ENCODE measurements at places on chromosomes 3 and 15. TPM values are rescaled to one million over a fixed set of nuclear protein-coding genes. Genes with fewer than 3 reads are reported as not detected.
A peak's percentile ranks its signal among the peaks of the same experiment; 100 is the strongest.

The GHSR gene
- total RNA-seq: not detected

The GHRL gene
- 2.2 TPM for total RNA-seq

The STXBP5L gene
- not detected for total RNA-seq

The GCNT3 gene
- total RNA-seq: 1.1 TPM

The GABRR3 gene
- total RNA-seq: not detected

The TEX55 gene
- total RNA-seq: not detected

The GRAMD1C gene
- 6.4 TPM for total RNA-seq

The UTS2B gene
- total RNA-seq: 0.75 TPM

The ADAMTS7 gene
- total RNA-seq: 9.1 TPM

The MAP4 gene
- total RNA-seq: 191 TPM

The ZBED2 gene
- total RNA-seq: 6.4 TPM

The ACSBG1 gene
- total RNA-seq: not detected

The TTLL13 gene
- total RNA-seq: not detected

DNA sequence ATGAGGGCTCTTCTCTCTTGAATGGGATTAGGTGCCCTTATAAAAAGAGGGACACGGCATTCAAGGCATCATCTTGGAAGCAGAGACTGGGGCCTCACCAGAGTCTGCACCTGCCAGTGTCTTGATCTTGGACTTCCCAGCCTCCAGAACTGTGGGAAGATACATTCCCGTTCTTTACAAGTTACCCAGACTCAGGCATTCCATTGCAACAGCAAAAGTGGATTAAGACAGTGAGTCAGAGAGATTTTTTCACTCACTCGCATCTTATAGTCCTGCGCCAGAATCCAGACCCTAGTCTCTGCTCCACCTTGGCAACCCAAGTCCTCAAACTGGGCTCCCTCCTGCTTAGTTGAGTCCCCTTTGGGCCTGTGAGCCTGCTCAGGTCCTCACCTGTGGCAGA lies 2.7 kb downstream of the LCTL start:
- DNase-seq: no peak

DNA sequence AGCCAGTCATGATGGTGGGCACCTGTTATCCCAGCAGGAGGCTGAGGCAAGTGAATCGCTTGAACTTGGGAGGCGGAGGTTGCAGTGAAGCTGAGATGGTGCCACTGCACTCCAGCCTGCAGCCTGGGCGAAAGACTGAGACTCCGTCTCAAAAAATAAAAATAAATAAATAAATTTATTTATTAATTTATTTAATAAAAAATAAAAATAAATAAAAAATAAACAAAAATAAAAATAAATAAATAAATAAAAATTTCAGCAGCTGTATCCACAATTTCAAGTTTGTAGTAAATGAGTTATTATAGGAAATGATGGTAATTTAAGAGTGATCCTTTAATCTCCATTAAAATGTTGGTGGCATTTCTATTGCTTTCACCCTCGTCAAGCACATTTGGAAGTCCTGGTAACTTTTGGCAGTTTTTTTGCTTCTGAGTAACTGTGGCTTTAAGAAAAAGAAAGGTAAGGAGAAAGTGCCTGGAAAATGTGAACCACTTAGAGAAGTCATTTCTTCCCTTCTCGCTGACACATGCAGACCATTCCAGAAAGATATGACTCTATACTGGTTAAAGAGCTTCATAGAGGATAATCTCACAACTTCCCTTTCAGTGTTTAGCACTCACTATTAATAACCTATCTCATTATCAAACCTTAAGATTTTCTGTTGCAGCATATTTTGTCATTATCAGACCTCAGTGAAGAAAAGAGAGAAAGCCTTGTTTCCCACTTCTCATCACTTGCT lies 296.6 kb downstream of the TIGIT start:
- DNase-seq: no peak

- DNase-seq: peak; percentile 84
Observed at GRCh38 chr15:25863111-25863967, at the start of gene ATP10A. ATP10A (minus strand) TSS chr15:25863327; CDS start chr15:25863096, 231 bp downstream.

DNA sequence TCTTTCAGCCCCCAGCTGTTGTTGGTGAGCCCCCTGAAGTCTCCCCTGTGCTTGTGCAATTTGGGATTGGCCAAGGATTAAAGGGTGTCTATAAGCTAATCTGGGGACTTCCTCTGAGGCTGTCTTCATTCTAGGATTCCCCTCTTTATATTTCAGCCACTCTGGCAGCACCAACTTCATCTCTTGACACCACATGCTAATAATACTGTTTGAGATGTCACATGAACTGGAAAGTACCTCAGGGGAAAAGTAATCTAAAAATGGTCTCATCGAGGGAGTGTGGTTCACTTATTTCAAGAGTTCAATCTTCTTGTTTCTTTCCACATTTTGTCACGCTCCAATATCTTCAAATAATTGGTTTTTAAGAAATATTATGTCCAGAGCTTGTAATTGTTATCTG lies 279.2 kb upstream of the TMC3 start:
- DNase-seq: no peak

GRCh38 chr3:47161983-47162696 lies 1.8 kb downstream of the SETD2 start:
- no peak for DNase-seq

DNA sequence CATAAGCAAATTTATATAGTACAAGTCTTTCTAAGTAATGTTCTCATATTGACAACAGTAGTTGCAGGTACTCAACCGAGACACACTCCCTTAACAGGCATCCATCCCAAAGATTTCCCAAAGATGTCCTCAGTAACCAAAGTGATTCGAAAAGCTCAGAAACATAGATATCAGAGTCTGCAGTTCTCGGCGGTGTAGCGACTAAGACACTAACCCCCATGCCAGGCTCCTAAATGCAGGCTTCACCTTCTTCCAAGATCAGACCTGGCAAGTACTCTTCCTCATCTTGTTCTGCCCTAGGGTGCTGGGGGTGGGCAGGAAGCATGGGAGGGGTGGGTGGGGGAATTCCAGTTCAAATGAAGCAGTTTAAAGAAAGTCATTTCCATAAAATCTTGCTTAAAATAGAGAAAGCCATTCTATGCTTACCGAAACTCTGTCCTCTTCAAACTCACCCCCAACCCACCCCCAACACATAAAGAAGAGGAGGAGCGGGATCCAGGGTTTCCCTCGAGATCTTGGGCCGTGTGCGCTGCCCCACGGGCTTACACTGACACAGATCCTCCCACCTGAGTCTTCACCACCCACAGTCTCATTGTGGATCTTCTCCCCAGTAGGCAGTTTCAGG lies 59.0 kb upstream of the BCL6 start:
- DNase-seq: no peak

GRCh38 chr3:142886940-142887339 lies 1.9 kb downstream of the PCOLCE2 start:
- DNase-seq: no peak

DNA sequence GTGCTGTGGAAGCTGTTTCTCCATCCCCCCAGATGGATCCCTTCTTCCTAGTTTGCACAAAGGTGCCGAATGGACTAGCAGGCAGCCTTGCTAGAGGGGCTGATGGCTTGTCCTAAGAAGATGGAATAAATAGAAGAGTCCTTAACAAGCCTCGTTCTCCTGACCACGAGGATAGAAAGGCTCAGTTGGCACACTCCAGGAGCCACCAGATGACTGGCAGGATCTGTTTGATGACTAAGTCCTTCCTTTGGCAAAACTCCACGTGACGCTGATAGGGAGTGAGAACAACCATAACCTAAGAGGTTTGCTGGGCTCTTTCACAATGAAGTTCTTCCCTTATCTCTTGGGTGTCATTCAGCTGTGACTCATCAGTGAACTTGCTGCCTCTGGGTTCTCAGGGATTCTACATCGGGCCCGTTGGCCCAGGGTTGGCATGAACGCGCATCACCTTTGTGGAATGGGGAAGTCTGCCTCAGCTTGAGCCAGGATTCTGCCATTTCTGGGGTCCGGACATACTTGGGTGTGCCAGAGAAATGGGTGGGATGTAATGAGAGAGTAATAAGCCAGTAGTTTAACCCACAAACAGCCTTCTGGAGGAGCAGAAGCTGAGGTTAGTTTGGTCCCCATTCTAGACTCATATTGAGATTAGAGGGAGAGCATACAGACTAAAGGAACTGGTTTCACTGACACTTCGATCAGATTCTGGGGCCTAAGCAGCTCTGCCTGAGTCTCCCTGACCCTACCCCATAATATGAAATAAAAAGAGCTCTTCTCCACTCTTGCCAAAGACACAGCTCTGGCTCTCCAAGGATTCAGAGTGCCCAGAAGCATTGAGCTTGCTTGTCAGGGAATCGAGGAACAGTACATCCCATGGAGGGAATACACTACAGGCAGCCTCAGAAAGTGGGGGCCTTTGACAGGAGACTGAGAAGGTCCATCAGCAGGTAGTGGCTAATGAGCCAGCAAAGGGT lies 2.0 kb upstream of the MELTF start:
- DNase-seq: no peak

DNA sequence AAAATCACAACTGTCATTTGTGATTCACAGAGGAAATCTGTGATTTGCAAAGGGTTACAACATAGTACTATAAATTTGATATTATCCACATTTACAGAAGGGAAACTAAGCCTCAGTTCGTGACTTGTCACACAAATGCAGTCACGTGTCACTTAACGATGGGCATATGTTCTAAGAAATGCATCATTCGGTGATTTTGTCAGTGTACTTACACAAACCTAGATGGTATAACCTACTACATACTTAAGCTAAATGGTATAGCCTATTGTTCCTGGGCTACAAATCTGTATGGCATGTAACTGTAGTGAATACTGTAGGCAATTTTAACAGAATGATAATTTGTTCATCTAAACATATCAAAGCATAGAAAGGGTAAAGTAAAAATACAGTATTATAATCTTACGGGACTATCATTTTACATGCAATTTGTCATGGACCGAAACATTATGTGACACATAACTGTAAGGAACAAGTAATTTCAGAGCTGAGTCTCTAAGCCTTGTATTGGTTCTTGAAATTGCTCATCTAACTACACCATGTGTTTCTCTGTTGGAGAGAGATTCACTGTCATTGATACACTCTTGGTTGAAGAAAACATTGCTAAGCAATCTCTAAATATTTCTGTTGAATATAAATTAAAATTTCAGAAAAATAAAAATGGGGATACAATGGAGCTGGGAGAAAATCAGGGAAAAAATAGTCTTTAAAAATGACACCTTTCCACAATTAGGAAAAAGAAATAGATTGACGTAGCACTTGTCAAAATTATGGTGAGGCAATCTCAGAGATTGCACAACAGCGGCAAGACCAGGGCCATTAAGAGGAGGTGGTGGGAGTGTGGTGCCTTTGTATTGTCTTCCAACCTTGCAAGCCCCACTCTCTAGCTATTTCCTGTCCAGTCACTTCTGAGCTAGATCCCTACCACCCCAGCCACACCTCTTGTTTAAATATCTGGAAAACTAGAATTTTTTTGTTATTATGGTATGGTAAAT lies 645.8 kb upstream of the TBL1XR1 start:
- no peak for DNase-seq

- no peak for DNase-seq
Observed at GRCh38 chr3:11717768-11718636, 74.3 kb upstream of the VGLL4 start.

DNA sequence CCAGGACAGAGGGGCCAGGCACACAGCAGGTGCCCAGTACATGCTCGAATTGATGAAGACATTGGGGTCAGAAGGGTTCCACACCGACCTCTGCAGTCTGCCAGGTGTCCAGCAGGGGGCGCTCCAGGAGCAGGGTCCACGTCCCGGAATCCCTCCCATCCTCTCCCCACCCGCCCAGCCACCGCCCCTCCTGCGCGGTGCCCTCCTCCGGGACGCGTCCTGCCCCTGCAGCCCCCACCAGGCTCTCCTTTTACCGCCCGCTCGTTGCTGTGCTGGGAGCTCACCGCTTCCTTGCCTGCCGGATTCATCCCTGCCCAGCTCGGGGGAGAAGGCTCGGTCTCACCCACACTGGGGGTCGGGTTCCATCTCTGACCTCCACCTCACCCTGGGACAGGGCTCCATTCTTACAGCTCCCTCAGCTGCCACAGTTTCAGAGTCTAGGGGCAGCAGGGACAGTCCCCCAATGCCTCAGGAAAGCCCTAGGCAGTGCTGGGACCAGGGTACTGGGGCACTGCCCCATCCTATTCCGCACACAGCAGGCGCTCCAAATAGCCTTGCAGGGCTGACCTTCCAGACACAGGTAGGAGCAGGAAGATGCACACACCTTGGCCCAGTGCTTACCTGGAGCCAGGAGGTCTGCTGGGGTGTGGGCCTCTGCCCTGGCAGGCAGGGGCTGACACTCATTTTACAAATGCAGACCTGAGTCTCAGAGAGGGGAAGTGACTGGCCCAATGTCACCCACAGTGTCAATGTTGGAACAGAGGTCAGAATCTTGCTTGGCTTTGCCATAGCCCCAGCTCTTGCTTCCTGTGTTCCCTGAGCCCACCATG lies 31.0 kb downstream of the GRIP2 start:
- peak; percentile 81 for DNase-seq

GRCh38 chr15:43518197-43518761 lies 871 bp downstream of the MAP1A start:
- peak; percentile 58 for DNase-seq

GRCh38 chr3:173743111-173743510 lies 345.6 kb downstream of the NLGN1 start:
- DNase-seq: no peak

GRCh38 chr3:194990454-194991337 lies 280.3 kb downstream of the XXYLT1 start:
- peak; percentile 23 for DNase-seq

DNA sequence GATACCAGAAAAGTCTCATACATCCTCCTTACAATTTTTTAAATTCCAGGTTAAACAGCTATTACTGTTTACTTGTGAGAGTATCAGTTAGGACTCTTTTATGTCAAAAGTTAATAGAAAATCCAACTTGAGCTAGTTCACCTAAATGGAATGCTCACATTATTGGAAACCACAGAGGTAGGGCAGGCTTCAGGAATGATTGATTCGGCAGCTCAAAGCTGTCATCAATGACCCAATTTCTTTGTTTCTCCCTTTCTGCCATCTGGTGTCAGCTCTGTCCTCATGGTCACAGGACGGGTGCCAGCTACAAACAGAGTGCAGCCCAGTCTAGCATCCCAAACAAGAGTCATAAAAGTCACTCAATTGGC lies 32.2 kb downstream of the CFAP20DC start:
- DNase-seq: no peak

- no peak for DNase-seq
Observed at GRCh38 chr3:148146241-148146640, 551.5 kb upstream of the AGTR1 start.

- no peak for DNase-seq
Observed at GRCh38 chr15:88741671-88742070, 61.6 kb upstream of the ACAN start.
